ENCODE measurements at places on chromosomes 2 and 18. TPM values are rescaled to one million over a fixed set of nuclear protein-coding genes. Genes with fewer than 3 reads are reported as not detected.

- DNase-seq, result peak; percentile 3
Observed at GRCh38 chr18:23386317-23386716, 66.8 kb upstream of the RIOK3 start.

- DNase-seq, result no peak
Observed at GRCh38 chr2:237691029-237691907, 63.9 kb downstream of the LRRFIP1 start.

The RAB6C gene
- not detected for total RNA-seq

DNA sequence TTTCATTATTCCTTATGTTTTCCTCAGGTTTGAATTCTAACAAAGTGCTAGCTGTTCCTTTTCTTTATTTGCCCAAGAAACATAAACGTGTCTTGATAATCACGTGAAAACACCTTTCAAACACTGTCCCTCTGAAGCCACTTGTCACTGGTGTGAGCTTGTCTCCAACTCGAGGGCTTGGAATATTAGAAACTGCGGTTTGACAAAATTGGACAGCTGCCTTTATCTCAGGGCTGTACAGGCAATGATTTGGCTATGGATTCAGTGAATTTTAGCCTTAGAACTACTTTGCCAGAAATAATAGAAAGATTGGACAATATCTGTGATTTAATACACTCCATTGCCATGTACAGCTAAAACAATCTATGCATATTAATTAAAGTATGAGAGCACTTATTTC lies 763.0 kb upstream of the ACVR2A start:
- no peak for DNase-seq

- no peak for DNase-seq
Observed at GRCh38 chr2:234670806-234671205, 173.9 kb upstream of the ARL4C start.

The COA5 gene
- 22.3 TPM for total RNA-seq

- no peak for DNase-seq
Observed at GRCh38 chr2:60361498-60361897, 192.0 kb downstream of the BCL11A start.

DNA sequence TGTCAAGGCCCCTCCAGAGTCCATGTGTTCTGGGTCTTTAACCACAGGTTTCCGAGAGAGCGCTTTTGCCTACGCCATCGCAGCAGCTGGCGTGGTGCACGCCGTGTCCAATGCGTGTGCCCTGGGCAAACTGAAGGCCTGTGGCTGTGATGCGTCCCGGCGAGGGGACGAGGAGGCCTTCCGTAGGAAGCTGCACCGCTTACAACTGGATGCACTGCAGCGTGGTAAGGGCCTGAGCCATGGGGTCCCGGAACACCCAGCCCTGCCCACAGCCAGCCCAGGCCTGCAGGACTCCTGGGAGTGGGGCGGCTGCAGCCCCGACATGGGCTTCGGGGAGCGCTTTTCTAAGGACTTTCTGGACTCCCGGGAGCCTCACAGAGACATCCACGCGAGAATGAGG lies 9.3 kb downstream of the WNT10A start:
- no peak for DNase-seq

All from Daoy (cell line).